ENCODE measurements at places on chromosomes 7 and 10. TPM values are rescaled to one million over a fixed set of nuclear protein-coding genes. Genes with fewer than 3 reads are reported as not detected.

Gene AGR3
- not detected for total RNA-seq

Gene TCTN3
- total RNA-seq: 21.4 TPM

Gene NSUN6
- 28.4 TPM for total RNA-seq

Gene VPS37D
- 3.5 TPM for total RNA-seq

Gene NPC1L1
- 0.16 TPM for total RNA-seq

GRCh38 chr7:19709249-19709578, 377 bp upstream of the POLR1F start:
- DNase-seq: no peak
- no peaks in the 10 kb centered on the region for H3K36me3 ChIP-seq
- peak overlapping the region; percentile 81 for H3K4me3 ChIP-seq
- peak overlapping the region; percentile 81 for H3K27ac ChIP-seq
- no peaks in the 10 kb centered on the region for H3K27me3 ChIP-seq
- H3K4me1 ChIP-seq: no peaks in the 10 kb centered on the region

GRCh38 chr10:81179805-81180452, 642.2 kb downstream of the SH2D4B start:
- no peak for DNase-seq
- no peak overlapping the region for H3K27ac ChIP-seq
- H3K4me1 ChIP-seq: no peaks in the 10 kb centered on the region

DNA sequence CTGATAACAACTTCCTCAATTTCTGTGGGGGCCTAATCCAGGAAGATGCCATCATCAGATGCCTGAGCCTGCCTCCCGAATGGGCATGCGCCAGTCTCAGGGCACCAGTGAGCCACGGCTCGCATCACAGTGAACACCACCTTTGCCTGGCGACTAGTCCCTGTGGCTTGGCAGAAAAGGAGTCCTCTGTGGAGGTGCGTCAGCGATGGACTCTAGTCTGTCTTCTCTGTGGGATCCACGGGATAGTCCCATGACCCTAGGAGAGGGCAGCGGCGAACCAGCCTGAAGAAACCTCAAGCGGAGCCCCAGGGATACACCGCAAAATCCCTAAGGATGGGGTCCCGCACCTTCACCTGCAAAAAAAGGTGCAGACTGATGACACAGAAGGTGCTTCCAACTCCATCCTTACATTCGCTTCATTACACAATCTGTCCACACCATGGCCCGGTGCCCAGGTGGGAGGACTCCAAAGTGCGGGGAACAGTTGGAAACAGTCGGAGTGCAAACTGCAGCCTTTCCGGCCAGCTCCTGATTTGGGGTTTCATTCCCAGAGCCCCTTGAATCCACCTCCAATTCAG, 35.1 kb upstream of the ZNF273 start:
- no peak for DNase-seq
- H3K36me3 ChIP-seq: no peaks in the 10 kb centered on the region
- no peak overlapping the region for H3K4me3 ChIP-seq
- H3K27me3 ChIP-seq: no peaks in the 10 kb centered on the region
- H3K4me1 ChIP-seq: no peaks in the 10 kb centered on the region
- H3K27ac ChIP-seq: no peak overlapping the region

GRCh38 chr7:97215556-97215955, 98.1 kb downstream of the SDHAF3 start:
- no peaks in the 10 kb centered on the region for H3K4me1 ChIP-seq
- no peak overlapping the region for H3K4me3 ChIP-seq
- no peaks in the 10 kb centered on the region for H3K36me3 ChIP-seq
- no peak overlapping the region for H3K27ac ChIP-seq

DNA sequence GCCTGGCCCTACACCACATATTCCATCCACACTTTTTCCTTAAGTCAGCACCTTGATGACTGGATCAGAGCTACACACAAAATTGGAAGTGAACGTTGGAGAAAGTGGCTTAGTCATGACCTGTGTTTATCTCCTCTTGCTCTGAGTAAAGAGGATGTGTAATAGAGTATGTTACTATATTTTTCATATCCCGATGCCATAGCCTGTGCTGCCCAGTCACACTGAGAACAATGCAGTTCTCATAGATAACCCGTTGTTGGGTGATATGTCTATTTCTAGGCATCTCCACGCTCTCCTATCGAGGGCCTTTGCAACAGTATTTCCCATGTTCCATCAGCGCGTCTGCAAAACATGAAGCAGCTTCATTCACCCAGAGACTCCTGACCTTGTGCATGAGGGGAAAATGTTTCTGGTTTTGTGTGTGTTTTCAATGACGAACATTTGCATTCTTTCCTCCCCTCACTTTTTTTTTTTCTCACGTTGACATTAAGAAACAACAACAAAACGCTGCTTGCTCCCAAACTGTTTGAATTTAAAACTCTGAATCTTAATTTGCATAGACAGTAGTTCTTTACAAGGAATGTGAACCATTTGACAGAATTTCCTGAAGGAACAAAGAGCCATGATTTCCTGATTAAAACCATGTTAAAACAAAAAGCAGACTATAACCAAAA, 43.4 kb downstream of the GRK5 start:
- H3K27me3 ChIP-seq: no peaks in the 10 kb centered on the region
- no peak for DNase-seq
- H3K27ac ChIP-seq: peak overlapping the region; percentile 95
- H3K36me3 ChIP-seq: no peaks in the 10 kb centered on the region
- peaks cover 8% of the 10 kb centered on the region for H3K4me1 ChIP-seq
- H3K4me3 ChIP-seq: no peak overlapping the region

DNA sequence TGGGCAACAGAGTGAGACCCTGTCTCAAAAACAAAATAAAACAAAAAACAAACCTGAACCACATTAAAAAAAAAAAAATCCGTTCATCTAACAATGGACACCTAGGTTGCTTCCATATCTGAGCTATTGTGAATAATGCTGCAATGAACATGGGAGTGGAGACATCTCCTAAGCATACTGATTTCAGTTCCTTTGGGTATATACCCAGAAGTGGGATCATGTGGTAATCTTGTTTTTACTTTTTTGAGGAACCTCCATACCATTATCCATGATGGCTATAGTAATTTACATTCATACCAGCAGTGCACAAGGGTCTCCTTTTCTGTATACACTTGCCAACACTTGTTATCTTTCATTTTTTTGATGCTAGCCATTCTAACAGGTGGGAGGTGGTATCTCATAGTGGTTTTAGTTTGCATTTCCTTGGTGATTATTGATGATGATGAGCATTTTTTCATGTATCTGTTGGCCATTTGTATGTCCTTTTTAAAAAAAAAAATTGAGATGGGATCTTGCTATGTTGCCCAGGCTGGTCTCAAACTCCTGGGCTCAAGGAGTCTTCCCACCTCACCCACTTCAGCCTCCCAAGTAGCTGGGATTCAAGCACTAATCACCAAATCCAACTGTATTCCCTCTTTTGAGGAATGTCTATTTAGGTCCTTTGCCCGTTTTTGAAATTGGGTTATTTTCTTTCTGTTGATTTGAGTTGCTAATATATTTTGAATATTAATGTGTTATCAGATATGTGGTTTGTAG, 17.5 kb downstream of the CDK13 start:
- H3K36me3 ChIP-seq: no peaks in the 10 kb centered on the region
- no peak for DNase-seq
- no peak overlapping the region for H3K27ac ChIP-seq
- no peak overlapping the region for H3K4me3 ChIP-seq

DNA sequence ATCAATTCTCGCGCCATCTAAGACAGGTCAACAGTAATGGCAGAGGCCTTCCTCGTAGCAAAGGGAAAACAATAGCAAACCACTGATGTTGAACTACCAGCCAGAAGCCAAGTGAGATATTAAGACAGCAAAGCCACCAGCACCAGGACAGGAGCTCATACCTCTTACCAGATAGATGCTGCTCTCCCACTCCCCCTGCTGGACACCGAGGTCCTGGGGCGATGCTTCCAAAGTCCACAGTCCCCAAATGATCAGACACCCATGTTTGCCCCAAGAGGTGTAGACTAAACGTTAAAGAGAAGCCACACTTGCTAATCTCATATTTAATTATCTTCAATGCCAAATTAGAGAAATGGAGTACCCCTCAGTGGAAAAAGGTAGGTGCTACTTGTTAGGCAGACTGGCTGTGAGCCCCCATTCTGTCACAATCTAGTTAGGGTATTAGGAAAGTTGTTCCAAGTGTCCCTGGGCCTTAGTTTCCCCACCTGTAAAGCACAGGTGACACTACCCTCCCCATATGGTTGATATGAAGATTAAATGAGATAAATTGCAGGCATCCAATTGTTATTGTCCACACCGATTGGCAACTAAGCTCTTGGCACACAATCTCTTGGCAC, 39.9 kb downstream of the TOMM7 start:
- peak; percentile 53 for DNase-seq
- no peaks in the 10 kb centered on the region for H3K36me3 ChIP-seq
- H3K27me3 ChIP-seq: no peaks in the 10 kb centered on the region
- peak overlapping the region; percentile 93 for H3K27ac ChIP-seq
- H3K4me1 ChIP-seq: no peaks in the 10 kb centered on the region

- no peak for DNase-seq
- no peaks in the 10 kb centered on the region for H3K4me1 ChIP-seq
- H3K27me3 ChIP-seq: no peaks in the 10 kb centered on the region
Observed at GRCh38 chr7:22387583-22387982, 30.6 kb upstream of the RAPGEF5 start.

- no peak for DNase-seq
- H3K36me3 ChIP-seq: no peaks in the 10 kb centered on the region
- no peak overlapping the region for H3K27ac ChIP-seq
- H3K4me1 ChIP-seq: no peaks in the 10 kb centered on the region
- no peak overlapping the region for H3K4me3 ChIP-seq
- no peaks in the 10 kb centered on the region for H3K27me3 ChIP-seq
Observed at GRCh38 chr10:56003555-56003954, 357.5 kb downstream of the ZWINT start.

DNA sequence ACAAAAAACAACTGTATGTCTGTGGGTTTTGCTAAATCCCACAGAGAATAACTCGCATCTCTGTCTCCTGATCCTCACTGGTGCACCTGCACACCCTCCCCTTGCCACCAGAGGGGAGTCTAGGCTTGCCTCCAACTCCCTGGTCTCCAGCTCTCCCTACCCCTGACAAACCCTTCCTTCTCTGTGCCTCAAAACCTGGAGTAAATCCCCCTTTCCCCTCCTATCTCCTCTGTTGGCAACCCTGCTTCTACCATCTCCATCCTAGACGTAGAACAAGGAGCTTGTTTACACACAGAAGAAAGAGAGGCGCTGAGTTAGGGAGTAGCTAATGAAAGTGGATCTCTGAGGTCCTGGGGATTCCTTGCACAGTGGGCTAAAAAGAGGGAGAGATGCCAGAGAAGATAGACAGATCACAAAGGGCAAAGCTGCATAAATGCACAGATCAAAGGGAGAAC, 6.0 kb downstream of the MBLAC1 start:
- no peak overlapping the region for H3K27ac ChIP-seq
- H3K4me1 ChIP-seq: no peaks in the 10 kb centered on the region
- no peak overlapping the region for H3K4me3 ChIP-seq

DNA sequence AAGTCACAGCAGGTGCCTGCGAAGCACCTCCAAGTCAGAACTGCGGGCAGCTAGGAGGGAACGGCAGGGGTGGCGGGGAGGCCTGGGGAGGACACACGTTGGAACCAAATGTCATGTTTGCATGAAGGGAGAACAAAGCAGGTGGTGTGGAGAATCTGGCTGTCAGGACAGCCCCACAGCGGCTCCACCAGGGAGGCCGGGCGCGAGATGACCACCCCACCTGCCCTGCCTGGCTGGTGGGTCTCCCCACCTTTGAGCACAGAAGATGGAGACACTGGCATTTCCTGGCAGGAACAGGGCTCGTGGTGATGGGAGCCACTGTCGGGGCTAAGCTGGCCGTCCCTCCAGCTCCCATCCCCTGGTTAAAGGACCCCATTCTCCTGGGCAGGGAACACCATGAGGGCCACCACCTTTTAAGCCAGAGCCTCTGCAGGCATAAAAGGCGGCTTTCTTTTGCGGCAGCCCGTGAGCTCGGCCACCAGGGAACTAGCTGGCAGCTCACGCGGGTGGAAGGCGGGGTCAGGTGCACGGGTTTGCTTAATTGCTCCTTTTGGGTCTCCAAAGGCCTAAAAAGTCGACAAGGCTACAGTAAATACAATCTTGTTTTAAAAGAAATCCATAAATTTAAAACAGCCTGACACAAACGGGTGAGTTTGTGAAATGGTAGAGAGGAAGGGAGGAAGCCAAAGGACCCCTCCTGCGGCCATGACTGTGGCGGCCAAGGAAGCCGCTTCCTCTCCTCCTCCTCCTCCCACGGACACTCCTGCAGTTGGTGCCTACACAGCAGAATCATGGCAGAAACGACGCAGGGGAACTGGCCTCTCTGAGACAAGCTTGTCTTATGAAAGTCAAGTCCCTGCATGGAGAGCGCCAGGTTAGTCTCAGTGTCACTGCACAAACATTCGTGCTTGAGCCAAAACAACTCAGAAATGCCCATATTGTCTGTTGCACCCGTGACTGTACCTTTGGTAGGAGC, 213.8 kb downstream of the DNAJB6 start:
- no peak overlapping the region for H3K4me3 ChIP-seq
- DNase-seq: no peak
- no peak overlapping the region for H3K27ac ChIP-seq
- H3K4me1 ChIP-seq: no peaks in the 10 kb centered on the region
- no peaks in the 10 kb centered on the region for H3K36me3 ChIP-seq
